ENCODE measurements at places on chromosomes 7 and 10.

DNA sequence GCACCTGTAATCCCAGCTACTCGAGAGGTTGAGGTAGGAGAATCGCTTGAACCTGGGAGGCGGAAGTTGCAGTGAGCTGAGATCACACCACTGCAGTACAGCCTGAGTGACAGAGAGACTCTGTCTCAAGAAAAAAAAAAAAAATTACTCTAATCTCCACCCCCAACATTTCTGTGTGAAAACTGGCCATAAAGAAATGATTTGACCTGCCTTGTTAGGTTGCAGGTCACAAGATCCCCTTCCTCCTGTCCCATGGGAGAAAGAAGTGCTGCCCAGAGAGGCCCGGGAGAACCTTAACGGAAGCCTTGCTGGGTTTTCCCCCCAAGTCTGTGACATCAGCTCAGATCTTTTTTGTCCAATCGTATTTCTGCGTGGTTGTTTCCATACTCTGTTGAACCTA lies 8.7 kb upstream of the CALHM1 start:
- DNase-seq = no peak

DNA sequence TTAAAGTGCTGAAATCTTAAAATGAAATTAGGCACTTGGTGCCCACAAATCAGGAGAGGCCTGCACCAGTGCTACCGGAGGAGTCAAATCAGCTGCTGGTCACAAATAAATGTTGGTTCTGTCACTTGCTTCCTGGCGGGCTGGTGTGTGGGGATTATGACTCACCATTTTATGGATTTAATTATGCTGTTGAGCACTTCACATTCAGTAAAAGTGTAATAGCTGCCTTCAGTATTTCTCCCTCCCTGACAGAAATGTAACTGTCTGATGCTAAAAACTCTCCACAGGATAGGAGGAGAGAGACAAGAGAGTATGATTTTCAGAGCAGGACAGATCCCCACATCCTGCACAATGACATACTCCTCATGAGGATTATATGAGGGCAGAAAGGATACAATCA lies 186.0 kb downstream of the JAZF1 start:
- DNase-seq = no peak

GRCh38 chr7:130875265-130875741 lies 141.3 kb upstream of the KLF14 start:
- DNase-seq = no peak

DNA sequence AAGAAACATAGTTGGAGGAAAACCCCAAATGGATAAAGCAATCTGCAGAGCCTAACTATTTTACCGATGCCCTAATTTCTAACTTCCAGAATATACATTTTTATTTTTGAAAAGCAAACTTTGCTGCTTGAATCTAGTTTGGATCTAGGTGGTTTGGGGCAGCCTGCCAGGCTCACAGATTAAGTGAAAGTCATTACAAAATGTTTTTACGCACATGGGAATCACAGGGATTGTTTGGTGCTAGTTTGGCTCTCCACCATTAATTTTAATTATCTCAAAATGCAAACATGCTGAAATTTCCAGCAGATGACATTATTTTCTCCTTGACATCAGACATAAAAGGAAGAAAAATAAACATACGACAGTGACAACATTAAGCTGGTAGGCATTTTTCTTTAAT lies 166.7 kb upstream of the INHBA start:
- DNase-seq = no peak

DNA sequence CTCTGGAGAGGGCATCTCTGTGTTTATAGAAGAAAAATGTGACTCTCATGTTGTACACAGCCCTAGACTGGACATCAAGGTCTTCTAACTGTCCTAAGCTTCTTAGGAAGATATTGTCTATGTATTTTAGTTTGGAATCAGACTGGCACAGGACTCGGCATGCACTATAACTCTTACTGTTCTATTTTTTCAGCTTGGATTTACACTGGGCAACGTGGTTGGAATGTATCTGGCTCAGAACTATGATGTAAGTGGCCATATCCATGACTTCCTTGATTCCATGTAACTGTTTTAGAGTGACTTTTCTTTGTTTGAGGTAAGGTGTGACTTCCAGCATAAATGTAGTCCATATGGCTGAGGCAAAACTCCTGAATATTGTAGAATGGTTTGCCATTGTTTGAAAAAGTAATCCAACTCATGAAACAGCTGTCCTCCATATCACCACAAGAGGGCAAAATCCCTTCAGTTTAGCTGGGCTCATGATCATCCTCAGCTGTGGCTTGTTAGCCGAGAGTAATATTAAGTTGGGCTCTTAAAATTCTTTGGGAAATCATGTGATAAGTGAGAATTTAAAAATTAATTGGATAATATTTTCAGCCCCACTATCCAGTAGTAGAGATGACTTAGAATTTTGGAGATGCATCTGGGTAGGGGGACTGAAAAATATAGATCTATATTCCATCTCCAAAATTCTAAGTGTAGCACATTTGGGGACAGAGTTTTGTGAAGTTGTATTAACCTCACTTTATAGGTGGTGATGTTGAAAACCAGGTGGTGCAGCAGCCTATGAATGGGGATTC lies 10.4 kb downstream of the STMP1 start:
- DNase-seq = no peak

DNA sequence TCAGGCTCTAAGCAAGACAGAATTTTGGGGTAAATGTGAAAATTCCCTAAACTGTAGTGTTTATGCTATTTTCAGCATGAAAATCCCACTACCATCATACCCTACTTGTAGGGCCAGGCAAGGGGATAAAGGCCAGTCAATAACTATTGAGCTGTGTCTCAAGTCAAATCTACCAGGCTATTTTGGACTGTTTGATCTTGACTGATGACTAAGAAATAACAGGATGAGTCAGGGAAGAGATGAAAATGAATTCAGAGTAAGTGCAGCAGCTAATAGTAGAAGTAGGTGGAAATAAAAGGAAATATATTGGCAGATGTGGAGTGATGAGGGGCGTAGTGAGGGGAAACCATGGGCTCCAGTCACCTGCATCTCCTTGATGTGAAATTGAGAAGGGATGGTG lies 225.8 kb upstream of the PHYHIPL start:
- DNase-seq = no peak

- DNase-seq = no peak
These were observed 88.6 kb downstream of the LYZL1 start for GRCh38 chr10:29377333-29377961.

- no peak for DNase-seq
These were observed 24.1 kb upstream of the FFAR4 start for GRCh38 chr10:93542358-93542791.
